ENCODE measurements at places on chromosomes 13 and 19.

DNA sequence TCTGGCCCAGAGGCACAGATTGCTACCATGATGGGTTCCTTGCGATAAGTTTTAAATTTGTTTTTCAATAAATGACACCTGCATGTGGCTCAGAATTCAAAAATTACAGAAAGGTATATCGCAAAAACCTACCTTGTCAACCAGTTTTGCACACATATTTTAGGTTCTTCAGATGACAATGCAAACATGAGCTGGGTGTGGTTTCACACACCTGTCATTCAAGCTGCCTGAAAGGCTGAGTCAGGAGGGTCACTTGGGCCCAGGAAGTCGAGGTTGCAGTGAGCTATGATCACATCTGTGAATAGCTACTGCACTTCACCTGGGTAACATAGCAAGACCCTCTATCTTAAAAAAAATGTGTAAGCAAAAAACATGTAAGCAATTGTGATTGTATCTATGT is 56.1 kb downstream of the DNM2 start:
- no peak for DNase-seq

DNA sequence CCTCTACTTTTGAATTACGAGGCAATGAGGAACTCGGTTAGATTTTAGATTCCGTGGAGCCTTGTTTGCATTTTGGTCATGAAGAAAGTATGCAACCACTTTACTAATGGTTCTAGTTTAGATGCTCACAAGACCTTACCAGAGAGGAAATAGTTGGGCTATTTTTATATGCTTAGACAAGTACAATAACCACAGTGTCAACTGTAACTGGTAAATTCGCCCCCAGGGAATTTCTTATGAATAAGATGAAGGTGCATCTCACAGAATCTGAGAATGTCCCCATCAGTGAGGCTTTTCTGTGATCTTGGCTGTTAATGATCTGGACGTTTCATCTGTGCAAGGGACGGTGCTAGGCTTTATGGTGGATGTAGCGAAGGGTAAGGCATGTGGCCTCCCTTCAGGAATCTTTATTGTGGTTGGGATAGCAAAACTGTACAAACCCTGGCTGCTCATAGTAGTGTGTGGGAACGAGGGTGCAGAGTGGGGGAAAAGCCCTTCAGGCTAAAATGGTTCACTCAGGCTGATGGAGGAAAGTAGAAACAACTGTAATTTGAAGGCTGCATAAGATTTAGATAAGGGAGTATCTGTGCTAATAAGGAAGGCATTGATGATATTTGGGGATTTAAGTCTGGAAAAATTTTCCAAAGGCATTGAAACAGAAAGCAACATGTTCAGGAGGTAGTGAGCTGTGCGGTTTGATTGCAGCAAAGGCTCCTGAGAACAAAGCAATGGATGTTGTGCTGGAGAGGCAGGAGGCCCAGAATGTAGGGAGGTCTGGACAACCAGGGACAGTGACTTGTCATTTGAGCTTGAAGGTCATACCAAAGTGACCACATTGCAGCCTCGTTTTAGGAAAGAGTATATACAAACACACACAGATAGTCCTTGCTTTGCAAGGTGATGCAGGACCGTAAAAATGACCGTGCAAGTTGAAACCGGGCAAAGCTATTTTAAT is 28.4 kb downstream of the UBAC2 start:
- DNase-seq = peak; percentile 19

DNA sequence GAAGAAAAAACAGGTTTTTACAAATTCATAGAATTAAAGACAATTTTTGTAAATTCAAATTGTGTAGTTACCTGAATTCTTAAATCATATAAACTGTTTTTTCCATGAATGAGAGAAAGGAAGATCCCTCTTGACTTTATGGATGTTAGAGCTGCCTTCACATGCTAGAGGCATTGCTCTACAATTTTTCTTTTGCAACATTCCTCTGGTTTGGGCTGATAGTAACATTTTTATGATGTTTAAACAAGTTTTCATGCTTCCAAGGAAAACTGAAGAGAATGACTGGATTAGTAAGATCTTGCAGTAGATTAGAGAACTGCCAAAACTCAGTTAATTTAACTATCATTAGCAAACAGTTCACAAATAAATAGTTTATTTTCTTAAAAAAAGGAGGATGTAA is 250.6 kb downstream of the GPC6 start:
- DNase-seq = no peak

DNA sequence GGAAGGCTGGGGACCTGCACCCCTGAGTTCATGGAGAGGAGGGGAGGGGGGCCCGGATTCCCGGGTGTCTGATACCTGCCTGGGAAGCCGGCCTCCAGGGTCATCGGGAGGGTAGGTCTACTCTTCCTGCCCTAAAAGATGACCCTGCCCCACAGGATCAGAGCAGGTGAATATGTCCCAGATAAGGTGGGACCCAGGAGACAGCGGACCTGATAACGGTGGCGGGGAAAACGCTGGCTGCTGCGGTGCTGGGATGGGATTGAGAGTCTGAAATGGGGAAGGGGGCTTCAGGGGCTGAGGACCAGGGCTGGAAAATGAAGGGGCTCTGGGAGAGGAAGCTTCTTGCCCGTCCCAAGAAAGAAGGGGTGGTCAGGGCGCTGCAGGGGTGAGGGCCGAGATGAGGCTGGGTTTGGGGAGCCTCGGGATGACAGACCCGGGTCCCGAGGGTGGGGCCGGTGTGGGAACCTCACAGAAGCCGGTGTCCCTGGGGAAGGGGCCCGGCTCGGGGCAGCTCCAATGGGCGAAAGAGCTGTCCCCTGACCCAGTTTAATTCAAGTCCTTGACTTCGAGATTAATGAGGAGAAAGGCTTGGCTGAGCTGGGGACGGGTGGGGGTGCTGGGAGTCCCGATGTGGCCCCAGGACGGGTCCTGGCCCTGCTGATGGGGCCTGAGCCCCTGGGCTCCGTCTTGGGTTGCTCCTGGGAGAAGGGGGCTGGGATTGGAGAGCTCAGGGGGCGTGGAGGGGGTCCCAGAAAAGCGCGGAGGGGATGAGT is 823 bp downstream of the TTYH1 start:
- no peak for DNase-seq

GRCh38 chr19:4357921-4358326 is 14.6 kb downstream of the MPND start:
- DNase-seq = no peak

GRCh38 chr19:1746401-1747284 is 6.7 kb upstream of the ONECUT3 start:
- DNase-seq = peak; percentile 15

GRCh38 chr19:8138201-8138600 is 11.2 kb downstream of the FBN3 start:
- DNase-seq = no peak

DNA sequence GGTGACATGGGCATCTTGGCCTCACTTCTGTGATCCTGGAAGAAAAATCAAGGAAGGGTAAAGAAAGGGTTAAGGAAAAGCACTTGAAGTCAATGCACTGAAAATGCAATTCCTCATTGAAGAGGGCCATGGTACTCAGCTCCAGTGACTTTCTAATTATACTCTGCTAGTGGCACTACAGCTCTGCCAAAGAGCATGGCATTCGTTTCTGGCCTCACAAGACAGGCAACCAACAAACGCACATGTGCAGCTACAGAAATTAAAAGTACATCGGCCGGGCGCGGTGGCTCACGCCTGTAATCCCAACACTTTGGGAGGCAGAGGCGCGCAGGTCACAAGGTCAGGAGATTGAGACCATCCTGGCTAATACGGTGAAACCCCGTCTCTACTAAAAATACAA is 21.8 kb downstream of the SACS start:
- DNase-seq = no peak

- DNase-seq = peak; percentile 86
Measured at GRCh38 chr19:2270423-2271233, 11.3 kb downstream of the PEAK3 start.

GRCh38 chr19:46480415-46480814 is 9.1 kb upstream of the PNMA8A start:
- DNase-seq = peak; percentile 74

- DNase-seq = no peak
Measured at GRCh38 chr13:25775986-25776385, 275.8 kb downstream of the SHISA2 start.

DNA sequence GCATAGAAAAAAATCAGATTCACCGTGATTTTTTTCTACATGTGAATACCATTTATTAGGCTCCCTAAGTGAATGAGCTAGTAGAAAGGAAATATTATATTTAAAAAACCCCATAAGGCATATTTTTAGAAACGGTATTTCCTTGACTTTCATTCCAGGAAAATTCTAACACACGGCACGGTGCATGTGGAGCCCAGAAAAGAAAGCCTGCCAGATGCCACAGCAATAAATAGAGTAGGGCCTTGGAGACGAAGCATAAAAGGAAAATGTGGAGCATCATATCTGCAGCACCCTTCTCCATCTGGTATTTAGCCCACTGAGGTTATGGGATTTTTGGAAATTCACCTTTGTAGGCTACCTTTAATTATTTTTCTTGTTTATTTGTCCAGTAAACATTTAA is 314.4 kb downstream of the ENOX1 start:
- DNase-seq = no peak

DNA sequence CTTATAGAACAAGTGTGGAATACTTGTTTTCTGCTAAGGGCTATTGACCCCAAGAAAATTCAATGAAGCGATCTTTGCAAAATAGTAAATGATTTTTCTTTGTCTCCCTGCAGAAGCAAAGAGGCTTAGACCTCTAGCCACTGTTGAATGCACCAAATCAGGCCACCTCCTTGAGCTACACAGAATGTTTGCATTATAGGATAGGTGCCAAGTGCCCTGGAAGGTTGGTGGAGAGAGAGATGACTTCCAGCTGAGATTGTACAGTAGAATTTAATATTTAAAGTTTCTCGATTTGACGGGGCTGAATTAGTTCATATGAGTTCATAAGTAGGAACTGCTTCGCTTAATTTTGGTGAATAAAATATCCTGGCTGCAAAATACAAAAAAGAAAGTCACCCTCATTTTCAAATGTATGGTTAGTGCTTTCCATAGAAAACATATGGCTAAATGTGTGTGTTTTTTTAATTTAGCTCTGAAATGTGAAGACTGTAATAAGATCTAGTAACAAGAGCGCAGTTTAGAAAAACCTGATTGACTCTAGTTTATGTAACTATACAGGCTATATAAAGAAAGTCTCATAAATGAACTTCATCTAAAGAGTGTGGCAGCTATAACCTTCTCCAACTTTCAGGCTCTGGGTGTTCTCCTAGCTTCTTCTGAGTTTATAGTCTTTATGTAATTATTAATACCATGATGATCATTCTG is 41.6 kb downstream of the LRCH1 start:
- DNase-seq = no peak

GRCh38 chr19:16821081-16821480 is 8.1 kb upstream of the SIN3B start:
- no peak for DNase-seq

- no peak for DNase-seq
Measured at GRCh38 chr19:40335855-40336600, 12.2 kb downstream of the C19orf47 start.

DNA sequence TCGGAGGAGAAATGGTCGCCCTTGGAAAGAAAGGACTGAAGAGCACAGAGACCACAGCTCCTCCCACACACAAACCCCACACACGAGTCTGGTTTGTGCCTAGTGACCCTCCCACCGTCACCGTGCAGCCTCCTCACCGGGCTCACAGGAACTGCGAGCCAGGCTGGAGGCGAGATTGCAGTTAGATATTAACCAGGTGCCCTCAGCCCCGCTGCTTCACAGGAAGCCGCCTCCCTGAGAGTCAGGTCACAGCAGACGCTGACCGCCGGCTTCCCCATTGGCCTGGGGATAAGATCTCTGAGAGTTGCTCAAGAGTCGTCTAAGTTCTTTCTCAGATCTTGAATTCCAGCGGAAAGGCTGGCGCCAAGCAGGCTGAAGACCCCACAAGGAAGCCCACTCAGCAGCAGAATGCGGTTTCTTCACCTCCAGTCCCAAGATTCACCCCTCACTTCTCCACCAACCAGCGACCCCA is 870 bp downstream of the ZNF44 start:
- DNase-seq = peak; percentile 57

DNA sequence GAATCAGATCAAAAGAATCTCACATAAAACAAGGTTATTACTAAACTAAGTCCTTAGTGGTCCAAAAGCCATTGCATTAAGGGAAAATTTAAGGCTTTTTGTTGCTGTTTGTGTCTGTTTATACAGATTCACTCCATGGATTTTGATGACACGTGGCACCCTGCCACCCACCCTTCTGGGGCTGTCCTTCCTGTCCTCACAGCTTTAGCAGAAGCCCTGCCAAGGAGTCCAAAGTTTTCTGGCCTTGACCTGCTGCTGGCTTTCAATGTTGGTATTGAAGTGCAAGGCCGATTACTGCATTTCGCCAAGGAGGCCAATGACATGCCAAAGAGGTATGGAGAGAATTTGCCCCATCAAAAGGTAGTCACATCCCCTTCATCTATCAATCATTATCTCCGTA is 6.9 kb downstream of the ACOD1 start:
- DNase-seq = no peak

- DNase-seq = no peak
Measured at GRCh38 chr13:109756778-109757177, 29.6 kb downstream of the IRS2 start.

- no peak for DNase-seq
Measured at GRCh38 chr19:8835877-8836276, 3.7 kb downstream of the MBD3L1 start.
